ENCODE measurements at places on chromosomes 3 and 15. TPM values are rescaled to one million over a fixed set of nuclear protein-coding genes. Genes with fewer than 3 reads are reported as not detected.

GRCh38 chr3:132381348-132381944 is 35.9 kb upstream of the DNAJC13 start:
- no peaks in the 10 kb centered on the region for H3K36me3 ChIP-seq
- H3K4me1 ChIP-seq = no peaks in the 10 kb centered on the region

- no peaks in the 10 kb centered on the region for H3K36me3 ChIP-seq
- H3K27me3 ChIP-seq = no peaks in the 10 kb centered on the region
- H3K4me3 ChIP-seq = no peak overlapping the region
- no peaks in the 10 kb centered on the region for H3K4me1 ChIP-seq
- H3K27ac ChIP-seq = no peak overlapping the region
- DNase-seq = no peak
Observed at GRCh38 chr3:1195947-1196346, 103.1 kb downstream of the CNTN6 start.

DNA sequence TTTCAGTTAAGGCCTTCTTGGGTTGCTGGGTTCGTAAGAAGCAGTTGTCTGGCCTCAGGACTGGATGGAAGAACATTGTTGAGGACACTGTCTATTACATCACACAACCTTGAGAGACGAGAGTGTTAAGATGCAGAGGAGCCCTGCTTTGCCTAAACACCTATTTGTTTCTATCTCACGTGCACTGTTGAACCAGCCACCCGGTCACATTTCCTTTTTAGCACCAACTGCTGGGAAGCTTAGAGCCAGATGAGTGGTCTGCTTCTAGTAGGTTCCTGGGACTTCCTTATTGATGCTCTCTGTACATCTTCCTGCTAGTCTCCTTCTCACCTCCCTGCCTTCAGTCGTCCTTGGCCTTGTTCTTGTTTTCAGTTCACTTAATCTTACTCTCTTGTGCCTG is 22.3 kb downstream of the CAND2 start:
- H3K4me3 ChIP-seq = no peak overlapping the region
- no peaks in the 10 kb centered on the region for H3K4me1 ChIP-seq
- H3K27me3 ChIP-seq = no peaks in the 10 kb centered on the region
- H3K36me3 ChIP-seq = no peaks in the 10 kb centered on the region
- DNase-seq = no peak

DNA sequence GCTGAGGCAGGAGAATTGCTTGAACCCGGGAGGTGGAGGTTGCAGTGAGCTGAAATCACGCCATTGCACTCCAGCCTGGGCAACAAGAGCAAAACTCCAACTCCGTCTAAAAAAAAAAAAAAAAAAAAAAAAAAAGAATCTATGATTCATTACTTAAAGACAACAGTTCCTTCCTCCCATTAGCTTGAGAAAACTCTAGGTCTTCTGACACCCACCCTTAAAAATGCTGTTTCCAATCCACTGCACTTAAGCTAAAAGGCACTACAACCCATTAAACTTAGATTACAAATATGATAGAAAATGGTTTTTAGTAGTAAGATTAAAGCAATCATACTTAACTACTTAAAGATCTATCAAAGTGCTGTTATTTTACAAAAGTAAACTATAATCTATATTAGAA is 40.0 kb upstream of the BHLHE40 start:
- no peaks in the 10 kb centered on the region for H3K36me3 ChIP-seq
- no peak overlapping the region for H3K27ac ChIP-seq
- DNase-seq = no peak

GRCh38 chr3:25429361-25430286 is 1.6 kb downstream of the RARB start:
- no peak for DNase-seq
- H3K36me3 ChIP-seq = no peaks in the 10 kb centered on the region
- H3K27ac ChIP-seq = no peak overlapping the region
- peaks cover 46% of the 10 kb centered on the region for H3K27me3 ChIP-seq
- no peak overlapping the region for H3K4me3 ChIP-seq

The SI gene
- total RNA-seq = not detected

GRCh38 chr3:43852066-43852465 is 161.3 kb downstream of the ABHD5 start:
- H3K27me3 ChIP-seq = peaks cover 23% of the 10 kb centered on the region
- no peaks in the 10 kb centered on the region for H3K4me1 ChIP-seq
- no peak overlapping the region for H3K27ac ChIP-seq
- no peak overlapping the region for H3K4me3 ChIP-seq
